ENCODE measurements at places on chromosomes 11 and 22. TPM values are rescaled to one million over a fixed set of nuclear protein-coding genes. Genes with fewer than 3 reads are reported as not detected.

Gene MUC5AC
- not detected for total RNA-seq

Gene MAPK8IP2
- 70.4 TPM for total RNA-seq

Gene OR5B21
- not detected for total RNA-seq

Gene VPS26B
- total RNA-seq: 119 TPM

Gene ACTN3
- not detected for total RNA-seq

Gene SLC22A6
- 1.3 TPM for total RNA-seq

Gene WBP2NL
- total RNA-seq: 14.4 TPM

Gene TMEM45B
- 0.94 TPM for total RNA-seq

Gene WNT7B
- 9.1 TPM for total RNA-seq

Gene MPPED1
- 461 TPM for total RNA-seq

Gene KIRREL3
- 41.9 TPM for total RNA-seq

Gene MMP13
- total RNA-seq: not detected

Gene SCUBE2
- total RNA-seq: 7.2 TPM

Gene KRTAP5-10
- total RNA-seq: not detected

Gene OR51B5
- total RNA-seq: 3.1 TPM

Gene GPHA2
- not detected for total RNA-seq

Gene ZFP91
- 49.5 TPM for total RNA-seq

Gene FAM83F
- total RNA-seq: 0.63 TPM

Gene BBOX1
- total RNA-seq: 3.1 TPM

Gene PRSS23
- total RNA-seq: 10.3 TPM

Gene SLC22A12
- not detected for total RNA-seq

Gene MSANTD4
- total RNA-seq: 68.9 TPM

Gene MIF
- 82.9 TPM for total RNA-seq
